CMK (cell line): ENCODE measurements at places on chromosomes 5 and 9.

GRCh38 chr5:176542596-176543427 is 5.6 kb upstream of the RNF44 start:
- no peak for DNase-seq

DNA sequence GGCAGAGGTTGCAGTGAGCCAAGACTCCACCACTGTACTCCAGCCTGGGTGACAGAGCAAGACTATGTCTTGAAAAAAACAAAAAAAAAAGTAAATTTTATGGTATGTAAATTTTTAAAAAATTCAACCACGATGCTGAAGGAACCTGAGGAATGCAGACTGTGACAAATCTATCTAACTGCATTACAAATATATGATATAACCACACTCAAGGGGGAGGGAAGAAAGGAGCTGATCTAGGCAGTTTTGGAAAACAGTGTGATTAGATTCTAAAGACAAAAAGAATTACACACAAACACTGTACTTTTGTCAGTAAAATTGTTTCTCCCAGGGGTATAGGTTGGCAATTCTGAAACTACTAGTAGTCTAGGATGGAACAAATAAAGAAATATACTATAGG is 17.0 kb downstream of the LARS1 start:
- no peak for DNase-seq

GRCh38 chr5:91176288-91177016 is 206.7 kb downstream of the ARRDC3 start:
- no peak for DNase-seq

- DNase-seq: no peak
Observed at GRCh38 chr9:91978740-91979414, 28.8 kb upstream of the ROR2 start.

DNA sequence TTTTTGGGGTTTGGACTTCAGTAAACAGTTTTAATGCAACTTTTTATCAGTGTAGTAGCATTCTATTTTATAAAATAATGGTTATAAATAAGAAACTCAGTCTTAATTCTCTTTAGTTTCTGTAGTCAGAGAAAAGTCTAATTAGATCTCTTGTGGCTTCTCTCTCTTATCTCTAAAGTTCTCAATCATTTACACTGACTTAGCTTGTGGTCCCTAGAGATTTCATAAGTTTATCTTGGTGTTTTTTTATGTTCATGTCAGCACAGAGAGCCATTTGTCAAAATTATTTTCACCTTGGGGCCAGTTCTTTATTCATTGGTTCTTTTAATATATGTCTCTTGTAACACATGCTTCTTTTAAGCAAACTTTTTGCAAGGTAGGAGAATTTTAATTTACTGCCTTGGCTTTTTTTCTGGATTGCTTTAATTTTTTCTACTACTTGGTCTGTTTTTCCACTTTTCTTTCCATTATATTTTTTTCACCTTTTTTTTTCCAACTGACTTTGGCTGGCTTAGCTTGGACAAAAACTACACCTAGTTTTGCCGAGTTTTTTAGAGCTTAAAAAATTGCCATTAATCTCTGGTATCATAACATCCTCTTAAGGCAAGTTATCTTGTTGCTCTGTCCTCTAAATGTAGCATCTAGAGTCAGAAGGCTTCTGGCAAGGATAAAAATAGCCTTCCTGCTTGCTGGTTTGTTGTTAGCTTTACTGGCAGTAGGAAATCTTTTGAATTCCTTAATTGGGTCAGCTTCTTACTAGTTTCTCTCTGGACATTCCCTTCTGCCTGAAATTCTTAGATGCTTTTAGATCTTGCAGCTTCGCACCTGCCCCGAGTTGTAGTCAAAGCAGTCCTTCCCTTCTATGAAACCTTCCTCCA is 35.3 kb downstream of the CPEB4 start:
- DNase-seq: no peak

DNA sequence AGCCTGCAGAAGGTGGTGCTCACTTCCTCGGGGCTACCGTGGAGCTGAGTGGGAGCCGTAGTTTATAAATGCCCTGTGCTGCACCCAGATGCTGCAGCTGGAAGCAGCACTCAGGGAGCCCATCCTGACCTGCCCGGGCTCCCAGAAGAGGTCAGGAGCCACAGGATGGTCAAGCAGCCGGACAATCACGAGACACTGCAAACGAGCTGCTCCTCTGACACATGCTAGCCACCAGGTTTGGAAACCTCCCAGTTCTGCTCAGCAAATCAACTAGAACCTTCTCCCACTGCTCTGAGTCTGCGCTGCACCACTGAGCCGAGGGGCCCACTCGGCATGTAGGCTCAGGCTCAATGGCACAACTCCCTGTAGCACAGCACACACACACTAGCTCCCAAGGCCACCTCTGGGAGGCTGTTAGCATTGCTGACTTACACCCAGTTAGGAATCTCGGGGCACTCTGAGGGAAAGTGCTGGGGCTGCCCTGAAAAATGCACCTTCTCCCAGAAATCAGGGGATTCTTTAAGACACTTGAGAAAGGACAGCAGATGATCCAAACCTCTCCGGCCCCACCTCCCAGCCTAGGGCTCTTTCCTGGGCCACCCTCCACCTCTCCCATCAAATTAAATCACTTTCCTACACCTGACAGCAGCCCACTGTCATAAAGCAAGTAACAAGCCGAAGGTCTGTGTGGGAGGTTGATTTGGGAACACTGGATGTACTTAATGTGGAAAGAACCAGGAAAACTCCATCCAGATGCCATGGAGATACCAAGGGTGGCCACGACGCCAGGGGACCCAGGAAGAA is 59.1 kb downstream of the PSMB7 start:
- DNase-seq: no peak

GRCh38 chr5:151612689-151613427 is 21.7 kb upstream of the FAT2 start:
- no peak for DNase-seq

DNA sequence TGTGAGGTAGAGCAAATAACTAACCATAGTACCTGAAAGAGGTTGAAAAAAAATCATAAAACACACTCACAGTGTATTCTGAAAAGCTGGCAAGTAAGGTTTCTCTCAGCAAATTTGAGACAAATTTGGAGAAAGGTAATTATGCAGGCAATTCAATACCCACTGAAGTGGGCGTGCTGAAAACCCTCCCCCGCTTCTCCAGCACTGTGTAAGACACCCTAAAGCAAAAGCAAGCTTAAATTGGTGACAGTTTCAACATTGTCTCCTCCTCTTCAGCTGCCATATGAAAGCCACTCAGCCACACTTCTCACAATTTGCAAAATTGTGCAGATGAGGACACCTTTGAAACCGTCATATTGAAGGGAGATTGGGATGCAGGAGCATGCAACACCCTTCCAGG is 322.3 kb upstream of the CDH6 start:
- DNase-seq: no peak

- DNase-seq: no peak
Observed at GRCh38 chr9:80440724-80441123, 869.0 kb downstream of the TLE4 start.

DNA sequence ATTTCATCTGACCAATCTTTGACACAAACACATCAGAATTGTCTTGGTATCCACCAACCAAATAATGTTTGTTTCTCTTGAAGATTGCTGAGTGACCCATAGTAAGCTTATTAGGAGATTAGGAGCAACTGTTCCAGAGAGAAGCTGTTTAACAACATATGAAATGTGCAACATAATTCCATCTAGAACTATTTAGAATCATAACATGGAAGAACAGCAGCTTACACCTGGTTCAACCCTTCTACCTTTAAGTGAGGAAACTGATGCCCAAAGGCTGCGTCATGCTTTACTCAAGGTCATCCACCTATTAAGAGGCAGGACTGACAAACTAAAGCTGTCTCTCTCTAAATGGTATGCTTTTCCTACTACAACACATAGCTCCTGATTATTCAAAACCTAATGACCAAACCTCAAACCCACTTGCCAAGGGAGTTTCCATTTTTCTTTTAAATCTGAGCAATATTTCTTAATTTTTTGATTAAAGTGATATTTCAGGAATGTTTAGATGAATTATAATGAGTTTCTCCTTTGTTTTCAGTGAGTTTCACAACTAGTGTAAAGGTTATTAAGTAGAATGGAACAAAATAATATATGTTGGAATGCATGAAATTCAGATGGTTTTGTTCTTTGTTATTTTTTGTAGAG is 545.9 kb downstream of the RAB3C start:
- no peak for DNase-seq

DNA sequence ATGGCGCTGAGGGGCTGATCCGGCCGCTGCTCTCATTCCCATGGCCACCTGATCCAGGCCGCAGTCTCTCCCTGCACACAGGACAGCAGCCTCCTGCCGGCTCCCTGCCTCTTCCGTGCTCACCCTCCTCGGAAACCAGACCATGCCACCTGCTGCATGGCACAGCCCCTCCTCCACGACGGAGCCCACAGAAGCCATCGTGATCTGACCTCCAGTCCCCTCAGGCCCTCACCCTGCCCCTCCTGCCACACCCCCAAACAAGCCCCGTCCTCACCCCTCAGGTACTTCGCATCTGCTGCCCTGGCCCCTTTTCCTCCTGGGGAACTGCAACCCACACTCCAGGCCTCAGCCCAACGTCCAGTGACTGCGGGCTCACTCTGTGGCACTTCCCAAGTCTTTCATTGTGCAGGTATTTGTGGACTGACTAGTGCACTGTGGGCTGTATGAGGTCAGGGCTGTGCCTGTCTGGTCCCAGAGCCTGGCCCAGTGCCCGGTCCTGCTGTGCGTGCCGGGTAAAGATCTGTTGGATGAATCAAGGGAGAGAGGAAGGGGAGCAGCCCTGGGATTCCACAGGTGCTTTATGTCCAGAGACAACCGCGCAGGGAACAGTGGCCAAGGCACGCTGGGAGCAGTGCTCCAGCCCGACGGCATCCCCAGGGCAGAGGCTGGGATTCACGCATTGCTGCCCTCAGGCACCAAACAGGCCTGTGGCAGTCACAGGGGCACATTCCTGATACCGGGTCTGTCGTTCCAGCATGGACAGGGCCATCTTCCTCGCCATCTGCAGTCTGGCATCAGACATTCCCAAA is 86.1 kb downstream of the ADAMTS2 start:
- DNase-seq: no peak

DNA sequence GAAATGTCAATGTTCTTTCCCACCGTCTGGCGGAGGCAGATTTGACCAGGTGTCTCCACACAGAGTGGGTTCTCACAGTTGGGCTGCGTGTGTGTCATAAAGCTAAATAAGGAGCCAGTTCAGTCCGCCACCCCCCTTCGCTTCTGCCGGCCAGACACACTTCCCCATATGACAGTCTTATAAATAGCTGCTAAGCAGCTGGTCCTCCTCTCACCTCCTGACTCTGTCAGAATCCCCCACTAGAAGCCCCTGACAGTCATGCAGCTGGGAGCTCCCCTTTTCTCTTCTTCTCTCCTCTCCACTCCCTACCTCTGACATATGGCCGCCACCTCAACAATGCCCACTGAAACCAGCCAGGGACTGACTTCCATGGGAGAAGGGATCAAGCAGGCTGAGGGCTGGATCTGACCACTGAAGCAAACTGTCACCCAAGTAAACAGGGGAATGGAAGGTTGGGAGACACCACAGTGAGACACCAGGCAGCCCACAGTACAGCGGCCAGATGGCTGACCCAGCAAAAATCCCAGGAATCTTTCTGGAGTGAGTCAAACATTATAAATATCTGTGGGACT is 141.9 kb upstream of the EFNA5 start:
- DNase-seq: no peak

GRCh38 chr5:178230879-178231538 is 1.6 kb downstream of the PHYKPL start:
- DNase-seq: no peak

GRCh38 chr9:105355781-105356180 is 92.1 kb upstream of the FSD1L start:
- peak; percentile 69 for DNase-seq

DNA sequence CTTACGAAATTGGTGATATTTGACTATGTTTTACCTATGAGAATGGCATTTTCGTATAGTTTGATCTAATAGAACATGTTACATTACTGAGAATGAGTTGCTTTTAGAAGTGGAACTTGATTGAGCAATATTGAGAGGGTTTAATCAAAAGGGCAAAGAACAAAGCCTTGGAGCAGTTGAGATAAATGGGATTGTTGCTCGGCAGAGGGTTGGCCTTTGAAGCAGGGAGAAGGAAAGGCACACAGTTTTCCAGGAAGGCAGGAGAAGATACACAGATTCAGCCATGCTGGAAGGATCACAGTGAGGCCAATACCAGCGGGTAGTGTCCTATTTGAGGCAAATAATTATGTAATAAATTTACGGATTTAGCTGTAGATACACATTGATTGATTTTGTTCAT is 19.5 kb downstream of the MAN2A1 start:
- DNase-seq: no peak

DNA sequence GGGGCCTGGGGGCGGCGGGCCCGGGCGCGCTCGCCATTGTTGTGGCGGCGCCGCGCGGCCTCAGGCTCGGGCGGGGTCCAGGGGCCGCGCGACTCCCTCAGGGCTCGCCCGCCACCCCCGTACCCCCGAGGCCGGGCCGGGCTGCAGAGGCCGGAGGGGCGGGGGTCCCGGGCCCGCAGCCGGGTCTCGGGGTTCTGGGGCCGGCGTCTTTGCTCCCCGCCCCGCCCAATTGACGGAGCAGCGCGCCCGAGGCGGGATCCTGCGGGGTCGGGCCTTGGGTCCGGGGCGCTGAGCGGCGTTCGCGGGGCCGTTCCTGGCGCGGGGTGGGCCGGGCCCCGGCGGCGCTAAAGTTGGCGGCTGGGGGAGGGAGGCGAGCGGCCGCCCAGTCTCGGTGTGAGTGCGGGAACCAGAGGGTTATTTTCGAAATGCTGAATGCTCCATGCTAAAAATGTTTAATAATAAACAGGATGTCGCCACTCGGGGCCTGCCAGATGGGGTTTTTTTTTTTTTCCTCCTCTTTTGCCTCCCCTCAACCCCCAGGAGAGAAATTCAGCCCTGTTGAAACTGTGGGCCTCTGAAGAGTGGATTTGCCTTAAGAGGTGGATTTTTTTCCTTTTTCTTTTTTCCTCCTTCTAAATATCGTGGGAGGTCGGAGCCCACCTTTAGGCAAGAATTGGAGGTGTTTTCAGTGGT is 724 bp downstream of the PRRC2B start:
- no peak for DNase-seq

GRCh38 chr9:128456613-128457061 is 831 bp downstream of the ODF2 start:
- DNase-seq: no peak

DNA sequence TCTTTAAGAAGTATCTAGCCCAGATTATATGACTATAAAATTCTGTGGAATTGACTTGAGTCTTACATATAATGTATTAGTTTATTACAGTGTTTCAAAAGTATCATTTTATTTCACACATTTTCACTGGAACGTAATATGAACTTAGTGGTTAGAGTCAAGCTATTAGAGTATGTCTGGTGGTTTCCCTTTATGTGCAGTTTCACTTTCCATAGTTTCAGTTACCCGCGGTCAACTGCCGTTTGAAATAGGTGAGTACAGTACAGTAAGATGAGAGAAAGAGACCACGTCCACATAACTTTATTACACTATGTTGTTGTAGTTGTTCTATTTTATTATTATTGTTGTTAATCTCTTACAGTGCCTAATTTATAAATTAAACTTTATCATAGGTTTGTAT is 50.5 kb downstream of the COMMD10 start:
- no peak for DNase-seq

GRCh38 chr9:124878021-124878420 is 16.1 kb downstream of the ARPC5L start:
- DNase-seq: no peak

- no peak for DNase-seq
Observed at GRCh38 chr9:38390851-38391250, 1.7 kb upstream of the ALDH1B1 start.
